Cardiac muscle cell (in vitro differentiated cells and primary cell): ENCODE measurements at places on chromosomes 16 and 17. TPM values are rescaled to one million over a fixed set of nuclear protein-coding genes. Genes with fewer than 3 reads are reported as not detected.

The HOXB6 gene
- total RNA-seq = 0.12 TPM in 1 of 2 replicates, not detected in the other

The CCL7 gene
- total RNA-seq = not detected in 2 replicates

The CNGB1 gene
- not detected in 2 replicates for total RNA-seq

The STH gene
- not detected in 2 replicates for total RNA-seq

The CACNG5 gene
- not detected in 2 replicates for total RNA-seq

DNA sequence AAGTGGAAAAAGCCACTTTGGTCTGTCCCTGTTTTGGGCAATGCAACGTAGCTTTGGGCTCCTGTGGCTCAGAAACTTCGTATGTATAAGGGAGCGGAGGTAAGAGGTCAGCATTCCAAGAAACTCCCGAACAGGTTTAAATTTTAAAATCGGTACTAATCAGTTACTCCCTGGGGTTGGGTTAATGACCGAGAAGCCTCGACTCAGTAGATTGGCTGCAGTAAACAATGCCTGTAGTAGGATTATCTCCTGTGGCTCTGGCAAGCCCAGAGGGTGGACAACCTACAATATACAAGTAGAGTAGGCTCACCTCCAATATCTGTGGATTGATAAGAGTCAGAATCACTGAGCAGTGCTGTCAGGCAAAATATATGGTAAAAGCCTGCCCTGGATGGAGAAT, 1.6 kb upstream of the GNA13 start:
- H3K27ac ChIP-seq = no peak overlapping the region
- H3K36me3 ChIP-seq = no peaks in the 10 kb centered on the region
- peaks cover 19% of the 10 kb centered on the region for H3K4me1 ChIP-seq
- no peak for DNase-seq

DNA sequence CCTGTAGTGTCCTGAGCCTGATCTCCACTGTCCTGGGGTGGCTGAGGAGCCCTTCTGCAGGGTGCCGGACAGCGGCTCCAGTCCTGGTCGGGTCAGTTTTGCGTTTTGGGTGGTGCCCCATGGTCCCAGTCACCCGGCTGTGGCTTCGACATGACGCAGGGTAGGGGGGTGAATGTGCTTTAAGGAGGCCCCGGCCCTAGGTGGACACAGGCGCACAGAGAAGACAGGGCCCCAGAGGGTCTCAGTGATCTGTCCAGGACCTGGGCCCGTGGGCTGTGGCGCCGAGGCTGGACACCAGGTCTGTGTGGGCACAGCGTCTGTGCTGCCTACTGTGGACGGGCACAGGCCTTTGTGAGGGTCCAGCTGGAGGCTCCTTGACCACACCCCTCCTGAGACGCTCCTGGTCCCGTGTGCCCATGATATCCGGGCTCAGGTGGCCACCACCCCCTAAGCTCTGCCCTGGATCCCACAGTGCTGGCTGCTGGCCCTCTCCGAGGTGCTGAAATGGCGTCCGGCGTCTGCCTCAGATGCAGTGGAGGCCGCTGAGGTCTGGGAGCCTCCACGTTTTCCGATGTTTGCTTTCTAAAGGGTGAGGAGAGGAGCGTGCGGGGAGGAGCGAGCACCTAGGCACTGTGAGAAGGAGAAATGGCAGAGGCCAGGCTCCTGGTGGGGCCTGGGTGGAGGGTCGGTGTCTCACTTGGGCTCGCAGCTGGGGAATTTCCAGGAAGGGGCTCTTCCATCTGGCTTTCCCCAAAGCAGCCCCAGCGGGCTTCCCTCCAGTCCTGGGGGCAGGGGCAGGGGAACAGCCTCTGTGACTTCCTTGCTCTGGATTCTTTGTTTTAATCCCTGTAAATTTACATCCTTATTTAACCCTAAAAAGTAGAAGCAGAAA, 56.1 kb upstream of the ACSF3 start:
- H3K4me1 ChIP-seq = no peaks in the 10 kb centered on the region
- H3K27ac ChIP-seq = no peak overlapping the region
- DNase-seq = peak; percentile 50
- no peaks in the 10 kb centered on the region for H3K36me3 ChIP-seq
- H3K4me3 ChIP-seq = no peak overlapping the region
- no peaks in the 10 kb centered on the region for H3K27me3 ChIP-seq

DNA sequence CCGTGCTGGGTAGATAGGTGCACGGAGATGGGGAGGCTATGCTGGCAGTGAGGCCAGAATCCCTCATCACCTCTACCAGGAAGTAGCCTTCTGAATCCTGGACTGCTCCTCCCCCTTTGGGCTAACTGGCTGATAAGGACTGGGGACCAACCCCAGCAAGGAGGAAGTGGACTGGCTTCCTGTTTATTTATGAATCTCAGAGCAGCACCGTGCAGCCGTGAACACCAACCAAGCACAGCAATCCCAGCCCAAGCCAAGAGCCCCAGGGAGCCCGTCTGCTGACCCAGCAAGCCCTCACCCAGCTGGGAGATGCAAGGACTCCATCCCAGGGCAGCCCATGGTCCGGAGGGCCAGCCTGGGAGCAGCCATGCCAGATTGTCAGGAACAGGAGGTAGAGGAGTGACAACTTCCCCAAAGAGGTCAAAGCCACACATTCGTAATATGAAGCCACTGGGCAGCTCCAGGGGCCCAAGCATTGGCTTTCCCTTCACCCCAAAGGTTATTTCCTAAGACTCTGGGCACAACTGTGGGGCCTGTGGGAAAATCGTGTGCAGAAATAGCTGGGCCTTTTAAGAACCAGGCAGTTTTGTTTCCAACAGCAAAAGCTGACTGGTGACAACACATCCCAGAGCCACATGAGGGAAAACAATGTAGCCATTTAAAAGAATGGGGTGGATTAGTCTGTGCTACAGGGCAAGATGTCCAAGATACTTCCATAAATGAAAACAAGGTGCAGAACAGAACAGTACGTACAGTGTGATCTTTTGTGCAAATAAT, 23.9 kb downstream of the PHB1 start:
- H3K4me1 ChIP-seq = no peaks in the 10 kb centered on the region
- H3K4me3 ChIP-seq = no peak overlapping the region
- no peaks in the 10 kb centered on the region for H3K36me3 ChIP-seq
- DNase-seq = no peak
- H3K27ac ChIP-seq = no peak overlapping the region

GRCh38 chr17:614653-615546, 99.7 kb downstream of the VPS53 start:
- H3K27ac ChIP-seq = no peak overlapping the region
- no peaks in the 10 kb centered on the region for H3K27me3 ChIP-seq
- DNase-seq = no peak
- no peaks in the 10 kb centered on the region for H3K36me3 ChIP-seq
- no peak overlapping the region for H3K4me3 ChIP-seq

GRCh38 chr16:11179574-11179973, 76.4 kb downstream of the SOCS1 start:
- no peaks in the 10 kb centered on the region for H3K27me3 ChIP-seq
- DNase-seq = no peak
- no peak overlapping the region for H3K27ac ChIP-seq
- no peak overlapping the region for H3K4me3 ChIP-seq

DNA sequence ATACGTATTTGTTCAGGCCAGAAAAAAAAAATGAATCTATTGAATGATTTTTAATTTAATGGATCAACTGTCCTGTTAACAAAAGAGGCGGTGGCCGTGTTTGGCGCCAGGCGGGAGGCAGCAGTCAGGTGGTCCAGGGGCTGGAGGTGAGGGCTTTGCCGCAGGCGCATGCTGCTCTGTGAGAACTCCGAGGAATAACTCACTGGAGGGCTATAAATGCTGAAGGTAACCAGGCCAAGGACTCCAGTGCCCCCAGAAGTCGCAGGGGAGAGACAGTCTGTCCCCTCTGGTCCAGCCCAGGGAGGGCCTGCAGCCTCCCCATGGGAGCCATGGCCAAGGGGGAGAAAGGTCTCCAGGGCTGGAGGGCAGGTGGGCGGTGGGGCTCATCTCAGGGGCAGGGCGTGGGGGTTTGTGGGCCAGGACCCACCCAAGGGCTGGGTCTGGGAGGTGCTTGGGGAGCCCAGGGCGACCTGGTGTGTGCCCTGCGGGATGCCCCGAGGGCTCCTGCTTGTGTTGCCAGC, 7.1 kb upstream of the BAHCC1 start:
- DNase-seq = no peak
- no peaks in the 10 kb centered on the region for H3K27me3 ChIP-seq
- peak overlapping the region; percentile 89 for H3K27ac ChIP-seq
- H3K4me3 ChIP-seq = peak overlapping the region; percentile 52
- peaks cover 66% of the 10 kb centered on the region for H3K4me1 ChIP-seq

DNA sequence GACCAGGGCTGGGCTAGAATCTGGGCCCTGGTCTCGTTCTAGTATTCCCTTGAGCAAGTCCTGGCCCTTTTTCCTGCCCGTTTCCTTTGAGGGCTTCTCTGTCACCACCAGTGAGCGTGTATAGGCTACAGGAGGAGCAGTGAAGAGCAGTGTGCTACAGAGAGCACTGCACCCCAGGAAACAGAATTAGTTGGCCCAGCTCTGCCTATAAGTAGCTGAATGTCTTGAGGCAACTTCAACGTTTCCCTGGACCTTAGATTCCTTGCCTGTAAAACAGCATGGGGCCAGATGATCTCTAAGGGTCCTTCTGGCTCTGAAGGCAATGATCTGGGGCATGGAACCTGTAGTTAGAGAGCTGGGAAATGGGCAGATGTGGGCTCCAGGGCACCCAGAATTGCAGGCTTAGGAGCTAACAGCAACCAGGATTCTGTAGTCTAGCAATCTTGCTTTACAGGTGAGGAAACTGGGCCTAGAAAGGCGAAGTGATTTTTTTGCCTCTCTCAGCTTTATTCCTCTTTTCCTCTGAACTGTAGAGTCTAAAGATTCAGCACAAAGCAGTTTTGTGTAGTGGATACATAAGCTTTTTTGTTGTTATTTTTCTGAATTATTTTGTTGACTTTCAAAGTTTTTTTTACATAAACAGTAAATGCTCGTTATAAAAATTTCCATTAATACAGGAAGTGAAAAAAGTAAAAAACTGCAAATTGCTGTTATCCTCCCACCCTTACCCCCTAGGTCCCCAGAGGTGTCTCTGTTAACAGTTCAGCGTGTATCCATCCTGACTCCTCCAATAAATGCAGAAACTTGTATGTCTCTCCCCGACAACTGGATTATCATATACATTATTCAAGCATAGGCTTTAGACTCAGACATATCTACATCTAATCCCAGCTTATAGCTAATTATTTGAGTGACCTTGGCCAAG, 1.7 kb upstream of the MYL4 start:
- H3K27ac ChIP-seq = peak overlapping the region; percentile 100
- DNase-seq = no peak
- no peaks in the 10 kb centered on the region for H3K27me3 ChIP-seq
- no peak overlapping the region for H3K4me3 ChIP-seq
- H3K36me3 ChIP-seq = peaks cover 10% of the 10 kb centered on the region

- no peak overlapping the region for H3K27ac ChIP-seq
- DNase-seq = no peak
- peaks cover 20% of the 10 kb centered on the region for H3K27me3 ChIP-seq
- no peak overlapping the region for H3K4me3 ChIP-seq
- H3K4me1 ChIP-seq = no peaks in the 10 kb centered on the region
- no peaks in the 10 kb centered on the region for H3K36me3 ChIP-seq
Observed at GRCh38 chr17:42283241-42284023, 4.9 kb upstream of the STAT5A start.

DNA sequence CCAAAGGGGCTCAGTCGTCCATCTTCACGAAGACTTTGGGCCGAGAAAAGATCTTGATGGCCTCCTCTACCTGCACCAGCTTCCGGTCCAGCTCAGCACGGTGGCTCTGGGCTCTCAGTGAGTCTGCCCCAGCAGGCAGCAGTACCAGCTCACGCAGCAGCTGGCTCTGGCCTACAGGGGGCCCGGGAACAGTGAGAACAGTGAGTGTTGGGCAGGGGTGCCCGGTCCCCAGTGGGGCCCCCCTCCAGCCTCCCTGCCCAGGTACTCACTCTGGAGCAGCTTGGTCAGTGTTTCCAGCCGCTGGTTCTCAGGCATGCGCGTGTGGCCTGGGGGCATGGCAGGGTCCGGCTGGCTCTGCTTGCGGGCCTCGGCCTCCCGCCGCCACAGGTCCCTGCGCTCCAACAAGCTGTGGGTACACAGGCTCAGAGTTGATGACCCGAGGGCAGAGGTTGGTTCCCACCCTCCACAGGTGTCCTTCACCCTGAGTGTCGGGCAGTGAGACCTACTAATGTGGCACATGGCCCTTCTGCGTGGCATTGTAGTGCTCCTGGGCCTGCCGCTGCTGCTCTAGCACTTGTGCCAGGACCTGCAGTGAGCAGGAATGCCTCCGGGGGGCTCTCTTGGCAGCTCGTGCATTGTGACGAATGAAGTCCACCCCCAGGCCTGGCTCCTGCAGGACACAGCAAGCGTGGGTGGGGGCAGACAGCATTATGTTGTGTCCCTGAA, 2.6 kb downstream of the PARD6A start:
- no peaks in the 10 kb centered on the region for H3K36me3 ChIP-seq
- H3K4me3 ChIP-seq = no peak overlapping the region
- H3K27ac ChIP-seq = no peak overlapping the region
- peak; percentile 25 for DNase-seq
- H3K27me3 ChIP-seq = peaks cover 14% of the 10 kb centered on the region

GRCh38 chr17:39949028-39949427, 13.8 kb upstream of the GSDMA start:
- no peaks in the 10 kb centered on the region for H3K4me1 ChIP-seq
- H3K36me3 ChIP-seq = no peaks in the 10 kb centered on the region
- no peaks in the 10 kb centered on the region for H3K27me3 ChIP-seq
- H3K4me3 ChIP-seq = no peak overlapping the region

- H3K4me3 ChIP-seq = no peak overlapping the region
- H3K4me1 ChIP-seq = no peaks in the 10 kb centered on the region
- H3K27me3 ChIP-seq = no peaks in the 10 kb centered on the region
- no peak for DNase-seq
- H3K36me3 ChIP-seq = no peaks in the 10 kb centered on the region
- no peak overlapping the region for H3K27ac ChIP-seq
Observed at GRCh38 chr16:51222016-51222415, 70.9 kb upstream of the SALL1 start.

- H3K4me1 ChIP-seq = peaks cover 14% of the 10 kb centered on the region
- no peak overlapping the region for H3K4me3 ChIP-seq
- DNase-seq = no peak
- no peaks in the 10 kb centered on the region for H3K36me3 ChIP-seq
- no peaks in the 10 kb centered on the region for H3K27me3 ChIP-seq
Observed at GRCh38 chr17:73555199-73555960, 88.9 kb downstream of the SDK2 start.

GRCh38 chr16:30768583-30769181, 6.6 kb downstream of the RNF40 start:
- peaks cover 83% of the 10 kb centered on the region for H3K36me3 ChIP-seq
- no peak overlapping the region for H3K27ac ChIP-seq
- H3K4me1 ChIP-seq = no peaks in the 10 kb centered on the region
- DNase-seq = no peak
